ENCODE measurements at places on chromosomes 1 and 21. TPM values are rescaled to one million over a fixed set of nuclear protein-coding genes. Genes with fewer than 3 reads are reported as not detected.

DNA sequence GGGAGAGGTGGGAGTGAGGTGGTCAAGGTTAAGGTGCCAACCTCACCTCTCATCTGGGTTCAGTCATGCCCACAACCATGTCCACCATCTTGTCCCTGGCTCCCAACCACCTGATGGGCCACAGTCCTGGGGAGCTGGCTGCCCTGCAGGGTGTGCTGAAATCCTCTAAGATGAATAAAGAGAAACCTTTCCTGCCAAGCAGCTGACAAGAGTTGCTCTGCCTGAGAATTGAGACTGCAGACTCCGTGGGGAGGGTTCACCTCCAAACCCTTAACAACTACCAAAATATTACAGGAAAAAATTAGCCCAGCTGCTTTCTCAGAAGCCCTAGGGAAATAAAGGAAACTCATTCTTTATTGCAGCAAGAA, 15.2 kb upstream of the FGR start:
- no peak for DNase-seq

- no peak for DNase-seq
Observed at GRCh38 chr1:4483021-4483625, 171.3 kb upstream of the AJAP1 start.

DNA sequence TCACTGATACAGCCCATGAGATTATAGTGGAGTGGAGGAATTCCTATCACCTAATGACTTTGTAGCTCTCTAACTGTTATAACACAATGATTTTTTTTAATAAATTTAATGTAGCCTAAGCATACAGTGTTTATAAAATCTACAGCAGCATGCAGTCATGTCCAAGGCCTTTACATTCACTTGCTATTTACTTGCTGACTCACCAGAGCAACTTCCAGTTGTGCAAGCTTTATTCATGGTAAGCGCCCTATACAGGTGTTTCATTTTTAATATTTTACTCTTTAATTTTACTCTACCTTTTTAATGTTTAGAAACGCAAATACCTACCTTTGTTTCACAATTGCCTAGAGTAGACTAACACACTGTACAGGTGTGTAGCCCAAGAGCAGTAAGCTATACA, 1652.2 kb downstream of the BRINP3 start:
- no peak for DNase-seq

DNA sequence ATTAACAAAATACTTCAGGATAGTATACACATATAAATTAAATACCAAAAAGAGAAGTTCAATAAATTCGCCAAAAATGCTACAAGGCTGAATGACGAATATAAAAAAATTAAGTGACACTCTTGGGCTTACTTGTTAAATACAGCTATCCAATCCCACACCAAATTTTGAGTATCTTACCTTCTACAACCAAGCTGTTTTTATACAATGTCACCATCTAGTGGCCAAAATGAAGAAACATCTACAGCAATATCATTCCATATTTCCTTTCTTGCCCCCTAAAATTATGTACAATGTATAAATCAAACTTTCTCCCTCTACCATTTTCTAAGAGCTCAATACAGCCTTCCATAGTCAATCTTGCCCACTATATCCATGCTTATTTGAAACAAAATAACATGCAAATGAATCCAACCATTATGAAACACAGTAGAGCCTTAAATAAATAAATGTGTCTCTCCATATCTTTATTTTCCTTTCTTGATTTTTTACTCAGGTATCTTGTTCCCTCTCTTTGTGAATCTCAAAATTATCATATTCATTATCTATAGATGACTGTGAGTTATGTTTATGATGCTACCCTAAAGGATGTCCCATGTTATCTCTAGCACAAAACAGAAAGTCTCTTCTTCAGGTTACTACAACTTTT, 86.3 kb downstream of the ACBD6 start:
- DNase-seq = no peak

DNA sequence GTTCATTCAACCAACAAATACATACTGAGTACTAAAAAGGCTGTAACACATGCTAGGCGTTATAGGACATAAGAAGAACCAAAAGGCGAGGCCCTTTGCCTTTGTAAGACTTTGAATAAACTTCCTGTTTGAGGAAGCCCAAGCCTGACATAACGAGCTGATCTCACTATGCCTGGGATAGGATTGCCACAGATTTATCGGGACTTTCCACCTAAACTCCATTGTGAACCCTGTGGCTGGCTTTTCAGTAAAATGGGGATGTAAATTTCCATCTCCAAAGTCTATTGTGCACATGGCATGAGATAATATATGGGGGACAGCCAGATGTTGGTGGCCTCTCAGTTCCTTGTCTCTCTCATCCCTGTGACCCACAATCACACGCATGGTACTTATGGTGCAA, 41.9 kb downstream of the LMO4 start:
- DNase-seq = no peak

DNA sequence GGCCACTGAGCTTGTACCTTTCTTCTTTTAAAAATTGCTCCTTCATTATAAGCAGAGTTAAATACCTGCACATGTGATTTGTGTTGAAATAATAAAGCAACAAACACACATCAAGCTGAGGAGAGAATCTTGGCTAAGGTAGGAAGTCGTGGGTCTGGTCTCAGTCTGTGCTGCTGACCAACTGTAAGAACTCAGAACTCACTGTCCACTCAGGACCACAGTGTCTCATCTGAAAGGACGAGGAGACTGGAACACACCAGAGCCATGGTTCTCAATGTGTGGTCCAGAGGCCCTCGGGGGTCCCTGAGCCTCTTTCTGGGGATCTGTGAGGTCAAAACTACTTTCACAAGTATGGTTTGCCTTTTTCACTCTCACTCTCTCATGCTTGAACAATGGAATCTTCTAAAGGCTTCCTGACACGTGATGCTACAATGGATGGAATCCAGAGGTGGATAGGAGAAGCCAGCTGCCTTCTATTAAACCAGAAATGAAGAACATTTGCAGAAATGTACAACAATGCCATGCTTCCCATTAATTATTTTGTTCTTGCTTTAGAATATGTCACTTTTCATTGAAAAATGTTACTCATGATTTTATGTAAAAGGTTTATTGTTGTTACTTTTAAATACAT, 17.3 kb upstream of the ETS2 start:
- DNase-seq = no peak

DNA sequence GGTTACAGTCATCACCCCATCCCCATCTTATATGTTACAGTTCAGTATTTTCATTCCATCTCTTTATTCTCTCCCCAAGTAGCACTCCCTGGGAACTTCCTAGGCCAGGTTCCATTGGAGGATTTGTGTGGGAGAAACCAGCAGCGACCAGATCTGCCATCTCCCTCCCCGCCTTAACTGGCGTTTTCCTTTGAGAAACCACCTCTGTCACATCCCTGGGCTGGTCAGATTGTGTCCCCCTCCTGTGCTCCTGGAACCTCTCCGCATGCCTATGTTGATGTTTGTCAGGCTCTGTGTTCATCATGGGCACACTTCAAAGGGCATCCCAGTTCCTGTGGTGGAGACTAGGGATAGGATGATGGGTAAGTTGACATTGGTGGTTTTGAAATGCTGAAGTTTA, 126.4 kb downstream of the KIAA0319L start:
- DNase-seq = no peak

GRCh38 chr1:94582565-94582964, 41.0 kb upstream of the F3 start:
- no peak for DNase-seq

The UBR4 gene
- total RNA-seq = 123 TPM
